Stimulated activated CD4-positive, alpha-beta T cell treated with anti-CD3 and anti-CD28 coated beads, Interleukin-12 subunit alpha, Interleukin-12 subunit beta, amount 100 ng/mL, for 4 hours (primary cell): ENCODE measurements at places on chromosomes 12 and 14.

GRCh38 chr12:31324116-31324844 lies 1.7 kb downstream of the SINHCAF start:
- peak; percentile 63 for DNase-seq

DNA sequence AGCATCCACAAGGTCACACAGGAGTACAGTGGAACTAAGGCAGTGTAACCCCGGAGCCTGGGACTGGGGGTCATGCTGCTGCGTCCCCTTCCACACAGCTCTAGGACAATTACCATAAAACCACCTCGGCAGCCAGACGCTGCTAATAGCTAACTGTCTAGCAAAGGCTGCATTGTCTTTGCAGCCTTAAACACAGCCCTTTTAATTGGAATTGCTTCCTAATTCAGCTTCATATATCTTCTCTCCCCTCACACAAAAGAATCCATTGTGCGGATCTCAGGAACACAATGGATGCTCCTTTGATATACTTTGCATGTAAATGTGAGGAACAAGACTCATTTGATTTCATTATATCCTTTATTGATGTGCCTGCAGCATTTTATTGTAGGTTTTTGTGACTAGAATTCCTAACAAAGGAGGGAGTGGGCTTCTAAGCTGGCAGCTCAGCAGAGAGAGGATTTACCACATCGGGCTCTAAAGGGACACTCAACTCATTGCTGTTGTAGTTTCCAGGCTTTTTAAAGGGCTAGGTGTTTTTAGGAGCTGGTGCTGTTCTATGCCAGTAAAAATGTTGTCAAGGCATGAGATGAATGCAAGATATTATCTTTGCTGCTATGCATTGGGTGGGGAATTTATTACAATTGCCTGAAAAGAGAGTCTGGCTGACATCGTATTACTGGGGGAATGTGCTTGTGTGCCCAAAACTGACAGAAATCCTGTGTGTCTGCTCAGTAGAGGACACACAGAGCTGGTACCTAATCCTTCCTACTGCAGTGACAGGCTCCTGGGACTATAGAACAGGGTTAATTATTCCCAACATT lies 30.4 kb upstream of the DACT1 start:
- DNase-seq, result no peak

- DNase-seq, result no peak
These were observed 2.4 kb downstream of the EMP1 start for GRCh38 chr12:13198876-13199275.

DNA sequence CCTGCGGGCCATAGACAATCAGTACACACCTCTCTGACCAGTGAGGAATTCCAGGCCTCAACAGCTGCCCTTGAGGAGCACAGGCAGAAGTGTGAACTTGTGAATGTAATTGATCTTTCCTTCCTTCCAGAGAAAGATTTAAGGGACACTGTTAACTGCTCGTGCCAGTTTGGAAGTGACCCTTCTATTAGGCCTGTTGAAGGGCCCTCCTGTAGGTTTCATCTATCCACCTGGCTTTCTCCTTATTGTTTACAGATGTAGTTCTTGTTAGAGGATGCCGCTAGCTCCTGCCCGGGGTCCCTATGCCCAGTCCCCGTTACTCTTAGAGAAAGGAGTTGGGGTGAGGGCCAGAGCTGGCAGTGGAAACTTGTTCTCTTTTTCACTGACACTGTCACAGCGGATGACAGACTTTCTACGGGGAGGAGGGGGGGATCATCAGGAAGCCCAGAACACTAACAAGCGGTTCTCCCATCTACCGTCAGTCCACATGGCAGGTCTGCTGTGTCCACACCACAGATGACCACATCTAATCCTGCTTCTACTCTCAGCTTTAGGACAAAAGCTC lies 42.6 kb downstream of the SH2B3 start:
- DNase-seq, result no peak

DNA sequence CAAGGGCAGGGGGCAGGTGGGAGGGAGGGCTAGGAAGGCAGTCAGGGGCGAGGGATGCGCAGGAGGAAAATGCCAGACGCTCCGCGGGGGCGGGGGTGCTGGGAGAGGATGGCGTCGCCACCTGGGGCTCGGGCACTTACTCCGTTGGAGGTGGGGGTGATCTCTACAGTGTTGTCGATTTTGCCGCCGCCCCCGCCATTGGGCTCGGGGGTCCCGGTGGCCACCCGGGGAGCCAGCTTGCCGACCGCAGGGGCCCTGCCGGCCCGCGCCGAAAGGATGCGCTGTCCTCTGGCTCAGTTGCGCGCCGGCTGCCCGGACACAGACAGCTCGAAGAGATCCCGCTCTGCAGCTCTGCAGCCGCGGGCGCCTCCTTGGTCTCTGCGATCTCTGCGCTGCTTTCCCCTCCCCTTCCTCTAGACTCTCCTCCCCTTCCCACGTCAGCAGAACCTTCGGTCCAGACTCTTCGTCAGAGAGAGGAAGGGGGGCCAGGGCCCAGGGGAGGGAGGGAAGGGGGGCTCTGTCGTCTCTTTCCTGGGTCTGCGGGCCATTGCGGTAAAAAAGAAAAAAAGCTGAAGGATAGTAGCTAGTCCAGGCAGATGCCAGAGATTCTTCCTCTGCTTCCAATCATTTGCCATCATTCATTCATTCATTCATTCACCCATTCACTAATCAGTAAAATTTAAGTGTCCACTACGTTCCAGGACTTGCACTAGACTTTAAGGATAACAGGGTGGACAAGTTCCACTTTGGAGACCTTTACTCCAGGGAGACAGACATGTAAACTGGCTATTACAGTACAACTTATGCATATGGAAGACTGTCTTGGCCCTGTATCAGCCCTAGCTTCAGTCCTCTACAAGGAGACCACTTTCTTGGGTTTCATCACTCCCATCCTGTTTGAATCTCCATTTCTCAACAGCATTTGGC lies at the start of gene SLC22A17:
TSS of gene SLC22A17 (minus strand) at position 382 of the 927 bp plus-strand sequence.
- DNase-seq, result peak; percentile 51

DNA sequence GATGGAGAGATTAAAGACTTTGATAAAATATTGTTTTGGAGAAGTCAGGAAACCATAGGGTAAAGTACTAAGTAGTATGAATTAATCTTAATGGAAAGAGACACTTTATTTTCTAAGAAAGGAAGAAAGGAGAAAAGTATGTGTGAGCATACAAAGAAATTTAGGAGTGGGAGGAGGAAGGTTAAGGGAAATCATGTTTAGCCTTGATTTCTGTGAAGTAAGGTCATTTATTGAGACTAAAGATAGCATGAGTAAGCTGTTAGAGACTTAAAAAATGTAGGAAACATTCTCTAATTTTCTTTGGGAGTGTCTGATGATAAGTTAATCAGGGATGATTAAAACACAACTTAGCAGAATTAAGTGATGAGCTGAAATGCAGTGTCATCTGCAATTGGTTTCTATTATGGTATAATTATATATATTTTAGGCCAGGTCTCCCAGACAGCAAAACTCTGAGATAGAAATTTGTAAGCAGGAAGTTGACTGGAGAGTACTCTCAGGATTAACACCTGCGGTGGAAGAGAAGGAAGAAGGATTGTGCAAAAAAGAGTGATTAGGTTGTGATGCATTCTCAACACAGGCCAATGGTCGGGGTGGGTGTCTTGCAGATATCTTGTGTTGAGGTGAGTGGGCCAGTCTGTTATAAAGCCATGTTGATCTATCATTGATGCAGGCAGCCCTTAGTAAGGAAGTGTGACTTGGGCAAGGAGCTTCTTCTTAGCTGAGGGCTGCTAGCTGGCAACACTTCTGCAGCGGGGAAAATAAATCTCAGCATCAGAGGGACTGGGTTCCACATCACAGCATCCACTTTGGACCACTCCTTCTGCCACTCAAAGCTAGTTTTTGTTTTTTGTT lies 256.2 kb downstream of the AEBP2 start:
- no peak for DNase-seq

DNA sequence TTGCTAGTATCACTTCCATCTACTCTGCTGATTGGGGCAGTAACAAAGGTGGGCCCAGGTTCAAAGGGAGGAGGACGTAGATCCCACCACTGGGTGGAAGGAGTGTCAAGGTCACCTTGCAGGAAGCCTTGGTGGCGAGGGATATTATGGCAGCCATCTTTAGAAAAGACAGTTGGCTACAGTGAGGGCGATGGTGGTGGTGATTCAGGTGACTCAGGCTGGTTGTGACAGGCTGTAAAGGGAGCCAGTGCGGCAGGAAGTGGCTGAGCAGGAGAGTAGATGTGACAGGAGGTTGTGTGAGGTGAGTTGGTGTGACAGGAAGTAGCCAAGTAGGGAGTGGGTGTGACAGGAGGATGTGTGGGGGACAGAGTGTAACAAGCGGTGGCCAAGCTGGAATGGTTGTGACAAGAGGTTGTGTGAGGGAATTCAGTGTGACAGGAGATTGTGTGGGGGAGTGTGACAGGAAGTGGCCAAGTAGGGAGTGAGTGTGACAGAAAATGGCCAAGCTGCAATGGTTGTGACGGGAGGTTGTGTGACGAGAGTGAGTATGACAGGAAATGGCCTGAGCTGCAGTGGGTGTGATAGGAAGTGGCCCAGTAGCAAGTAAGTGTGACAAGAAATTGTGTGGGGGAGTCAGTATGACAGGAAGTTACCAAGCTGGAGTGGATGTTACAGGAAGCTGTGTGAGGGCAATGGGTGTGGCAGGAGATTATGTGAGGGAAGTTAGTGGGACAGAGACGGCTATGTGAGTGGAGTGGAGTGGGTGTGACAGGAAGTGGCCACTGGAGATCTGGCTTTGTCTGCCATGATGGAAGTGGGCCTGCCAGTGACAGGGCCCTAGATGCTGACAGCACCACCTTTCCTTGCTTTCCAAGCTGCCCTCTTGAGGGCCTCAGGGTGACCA lies 136.5 kb upstream of the MYL2 start:
- DNase-seq, result peak; percentile 42

- no peak for DNase-seq
These were observed 47.4 kb downstream of the NIN start for GRCh38 chr14:50783563-50783962.

- peak; percentile 36 for DNase-seq
These were observed 199.7 kb downstream of the ANO2 start for GRCh38 chr12:5745251-5745888.

- DNase-seq, result no peak
These were observed 24.6 kb upstream of the KIF26A start for GRCh38 chr14:104113631-104114420.

DNA sequence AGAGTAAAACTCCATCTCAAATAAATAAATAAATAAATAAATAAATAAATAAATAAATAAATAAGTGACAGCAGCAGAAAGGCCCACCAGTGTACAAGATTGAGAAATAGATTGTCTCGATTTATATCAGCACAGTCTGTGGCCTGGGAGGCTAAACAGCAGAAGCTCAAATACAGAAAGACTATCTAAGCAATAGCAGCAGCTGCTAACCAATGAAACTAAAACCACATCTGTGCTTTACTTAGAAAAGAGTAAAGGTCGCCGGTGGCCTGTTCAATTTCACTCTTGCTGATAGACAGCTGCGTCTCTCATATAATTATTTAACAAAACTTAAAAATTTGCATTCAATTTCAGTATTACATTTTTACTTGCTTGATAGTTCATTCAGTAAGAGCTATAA lies 325.7 kb downstream of the CEP128 start:
- DNase-seq, result no peak

DNA sequence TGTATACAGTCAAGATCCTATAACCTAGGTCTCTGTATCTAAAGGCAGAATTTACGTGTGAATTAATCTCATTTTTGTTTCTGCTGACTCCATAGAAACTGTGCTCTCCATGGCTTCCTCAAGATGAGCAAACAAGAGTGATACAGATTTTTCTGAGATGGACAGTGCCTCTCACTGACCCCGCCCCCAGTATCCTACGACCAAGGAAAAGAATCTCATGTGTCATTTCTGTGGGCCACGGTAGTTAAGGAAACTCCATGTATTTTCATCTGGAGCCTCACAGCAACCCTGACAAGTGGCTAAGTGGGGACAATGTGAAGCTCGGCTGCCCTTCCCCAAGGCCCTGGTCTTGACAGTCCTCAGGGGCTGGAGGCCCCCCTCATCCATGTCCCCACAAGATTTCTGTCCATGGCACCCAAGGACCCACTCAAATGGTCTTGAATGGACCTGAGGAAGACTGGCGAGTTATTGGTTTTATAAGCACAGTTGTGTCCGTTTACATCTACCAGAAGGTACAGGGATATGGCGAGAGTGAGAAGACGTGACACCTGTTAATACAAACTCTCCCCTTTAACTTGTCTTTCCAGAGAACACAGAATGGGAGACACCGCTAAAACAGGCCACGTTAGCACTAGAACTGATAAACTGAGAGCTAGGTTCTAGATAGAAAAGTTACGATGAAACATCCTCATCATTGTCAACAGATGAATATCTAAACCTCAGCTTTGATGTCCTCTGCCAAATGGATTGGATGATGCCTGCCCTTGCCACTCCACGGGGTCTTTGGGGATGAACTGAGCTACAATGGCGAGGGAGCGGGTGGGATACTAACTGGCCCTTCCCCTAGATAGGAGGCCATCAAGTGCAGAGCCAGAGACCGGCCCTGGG lies 108.4 kb upstream of the EGLN3 start:
- DNase-seq, result no peak

DNA sequence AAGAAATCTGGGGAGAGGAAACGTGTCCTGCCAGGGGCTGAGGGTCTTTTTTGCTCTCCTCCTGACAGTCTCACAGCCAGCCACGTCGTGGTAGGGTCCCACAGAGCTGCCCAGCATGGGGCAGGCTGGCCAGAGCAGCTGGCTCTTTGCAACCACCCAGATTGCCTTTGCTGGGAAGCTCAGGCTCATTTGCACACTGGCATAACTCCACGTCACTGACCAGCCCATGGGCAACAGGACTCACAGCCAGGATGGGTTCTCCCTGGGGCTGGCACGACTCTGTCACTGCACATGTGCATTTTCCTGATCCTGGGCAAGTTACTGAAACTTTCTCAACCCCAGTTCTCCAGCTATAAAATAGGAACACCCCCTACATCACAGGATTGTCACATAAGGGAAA lies 242.2 kb downstream of the DPF3 start:
- no peak for DNase-seq

DNA sequence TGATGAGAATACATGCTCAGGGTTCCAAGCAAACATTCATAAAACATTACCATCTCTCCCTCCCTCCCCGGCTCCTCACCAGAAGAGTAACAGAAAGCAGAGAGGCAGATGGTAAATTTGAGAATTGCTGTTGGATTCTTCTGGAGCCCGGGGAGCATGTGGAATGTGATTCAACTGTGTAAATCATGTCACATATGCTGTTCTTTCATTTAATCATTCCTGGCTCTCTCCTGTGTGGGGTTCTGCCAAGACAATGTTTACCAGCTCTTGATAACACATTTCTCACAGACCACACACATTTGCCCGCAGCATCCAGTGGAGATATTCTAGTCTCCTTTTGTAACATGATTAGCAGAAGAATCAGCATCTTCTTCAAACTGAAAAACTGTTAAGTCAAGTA lies 23.4 kb upstream of the NR2C1 start:
- no peak for DNase-seq

DNA sequence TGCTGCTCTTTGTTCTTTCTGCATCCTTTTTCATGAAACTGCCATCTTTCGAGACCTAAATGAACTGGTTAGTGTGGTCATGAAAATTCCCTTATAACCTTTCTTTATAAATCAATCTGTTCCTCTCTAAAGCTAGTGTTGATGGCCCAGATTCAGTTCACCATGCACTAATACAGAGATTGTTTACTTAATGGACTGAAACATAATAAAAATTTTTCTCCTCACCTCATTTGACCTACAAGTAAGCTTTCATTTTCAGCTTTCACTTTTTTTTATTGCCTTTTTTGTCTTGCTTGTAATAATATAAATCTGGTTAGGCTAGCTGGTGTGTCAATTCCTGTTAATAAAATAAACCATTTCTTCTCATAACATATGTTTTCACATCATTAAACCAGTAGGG lies 183.8 kb downstream of the CCDC59 start:
- DNase-seq, result no peak
